ENCODE measurements at places on chromosomes 7 and 10. TPM values are rescaled to one million over a fixed set of nuclear protein-coding genes. Genes with fewer than 3 reads are reported as not detected.
A peak's percentile ranks its signal among the peaks of the same experiment; 100 is the strongest.

- DNase-seq, result no peak
Observed at GRCh38 chr10:6002809-6003510, 25.6 kb upstream of the IL15RA start.

DNA sequence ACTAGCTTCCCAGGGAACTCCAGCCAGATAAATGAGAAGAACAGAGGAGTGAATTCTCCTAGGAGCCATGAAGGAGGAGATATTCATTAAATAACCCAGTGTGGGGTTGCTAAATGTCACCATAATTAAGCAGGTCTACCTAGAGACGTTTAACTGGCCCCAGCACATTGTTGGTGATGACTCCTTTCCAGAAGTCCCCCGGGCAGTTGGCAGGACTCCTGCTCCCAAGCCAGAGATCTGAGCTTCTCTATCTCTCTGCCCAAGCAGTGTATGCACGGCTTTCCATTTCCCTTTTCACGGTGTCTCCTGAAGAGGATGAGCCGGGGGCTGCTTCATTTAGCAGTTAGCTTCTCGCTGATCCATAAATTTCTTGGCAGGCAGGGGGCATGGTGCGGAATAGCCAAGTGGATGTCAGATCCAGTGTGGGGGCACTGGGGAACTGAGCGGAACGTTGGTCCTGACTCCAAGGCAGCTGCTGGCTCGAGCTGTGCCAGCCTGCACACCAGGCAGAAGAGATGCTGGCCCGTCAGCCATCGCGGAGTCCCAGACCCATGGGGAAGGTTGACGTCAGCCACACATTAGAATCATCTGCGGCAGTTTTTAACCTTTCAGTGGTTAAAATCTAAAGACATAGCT is 142.0 kb upstream of the NPY start:
- no peak for DNase-seq

Gene SFTPA1
- total RNA-seq, result not detected

DNA sequence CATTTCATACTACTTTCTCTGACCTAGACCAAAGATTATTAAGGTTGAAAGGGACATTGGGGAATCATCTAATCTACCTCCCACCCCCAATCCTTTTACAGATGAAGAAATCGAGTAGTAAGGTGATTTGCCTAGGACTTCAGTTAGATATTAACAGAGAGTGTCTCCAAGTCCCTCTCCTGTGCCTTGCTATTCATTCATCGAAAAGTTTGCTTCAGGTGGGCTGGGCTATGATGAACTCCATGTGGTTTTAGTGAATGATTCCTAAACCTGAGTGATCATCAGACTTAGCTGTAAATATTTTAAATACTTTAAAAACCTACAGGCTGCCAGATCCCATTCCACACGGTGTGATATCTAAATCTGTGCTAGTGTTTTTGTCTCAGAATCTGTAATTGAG is 259.4 kb upstream of the SORCS1 start:
- peak; percentile 54 for DNase-seq

DNA sequence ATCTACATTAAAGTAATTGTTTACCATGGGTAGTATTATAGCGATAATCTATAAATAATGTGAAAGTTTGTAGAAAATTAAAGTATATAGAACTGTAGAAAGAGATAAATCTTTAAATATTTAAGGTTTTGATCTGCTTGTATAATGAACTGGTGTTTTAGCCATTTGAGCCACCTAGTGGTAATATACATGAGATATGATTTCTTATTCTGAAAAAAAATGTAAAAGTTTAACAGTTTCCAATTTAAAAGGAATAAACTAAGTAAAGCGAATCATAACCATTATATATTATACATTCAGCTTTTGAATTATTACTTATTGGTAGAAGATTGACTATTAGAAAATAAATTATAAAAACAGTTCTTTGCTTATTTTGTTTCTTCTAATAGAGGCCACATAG is 91.2 kb downstream of the OTUD1 start:
- DNase-seq, result no peak

- no peak for DNase-seq
Observed at GRCh38 chr7:51128545-51129435, 187.8 kb downstream of the COBL start.

- no peak for DNase-seq
Observed at GRCh38 chr10:108673741-108674140, 1249.6 kb downstream of the XPNPEP1 start.

DNA sequence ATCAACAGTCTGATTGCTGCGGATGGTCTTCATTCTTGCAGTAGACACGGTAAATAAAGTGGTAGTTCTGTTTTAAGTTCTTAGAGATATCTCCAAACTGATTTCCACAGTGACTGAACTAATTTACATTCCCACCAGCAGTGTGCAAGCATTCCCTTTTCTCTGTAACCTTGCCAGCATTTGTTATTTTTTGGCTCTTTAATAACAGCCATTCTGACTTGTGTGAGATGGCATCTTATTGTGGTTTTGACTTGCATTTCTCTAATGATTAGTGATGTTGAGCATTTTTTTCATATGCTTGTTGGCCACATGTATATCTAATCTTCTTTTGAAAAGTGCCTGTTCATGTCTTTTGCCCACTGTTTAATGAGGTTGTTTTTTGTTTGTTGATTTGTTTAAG is 30.2 kb upstream of the CXCL12 start:
- DNase-seq, result no peak

DNA sequence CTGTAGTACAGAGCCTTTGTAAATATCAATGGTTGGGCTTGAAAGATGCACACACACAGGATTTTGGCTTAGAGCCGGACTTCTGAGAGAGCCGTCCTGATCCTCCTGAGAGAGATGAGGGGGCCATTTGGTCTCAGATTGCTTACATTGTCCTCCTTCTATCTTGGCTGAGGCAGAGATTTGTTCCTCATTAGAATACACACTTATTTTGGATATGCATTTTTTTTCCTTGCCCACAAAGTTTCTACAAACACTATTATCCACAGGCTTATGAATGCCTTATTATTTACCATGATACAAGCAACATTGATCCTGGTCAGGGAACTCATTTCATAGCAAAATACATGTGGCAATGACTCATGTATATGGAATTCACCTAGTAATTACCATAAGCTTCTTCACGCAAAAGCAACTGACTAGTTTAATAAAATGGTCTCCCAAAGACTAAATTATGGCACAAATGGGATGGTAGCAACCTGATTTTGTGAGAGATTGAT is 175.3 kb downstream of the MDFIC start:
- no peak for DNase-seq

DNA sequence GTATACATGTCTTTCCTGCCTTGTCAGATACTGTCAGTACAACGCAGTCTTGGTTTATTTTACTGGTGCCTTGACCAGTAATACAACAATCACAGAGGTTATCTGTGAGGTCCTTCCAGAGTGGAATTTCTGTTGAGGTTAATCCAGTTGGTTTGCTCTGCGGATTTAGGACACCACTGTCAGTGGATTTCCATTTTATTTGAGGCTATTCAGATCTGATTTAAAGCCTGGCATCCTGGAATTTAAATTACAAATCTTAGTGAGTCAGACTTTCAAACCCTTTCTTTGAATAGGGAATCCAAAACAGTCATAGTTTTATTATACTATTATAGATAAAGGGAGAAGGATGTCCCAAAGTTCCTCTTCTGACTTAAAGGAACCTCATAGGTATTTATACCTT is 40.5 kb downstream of the ANLN start:
- no peak for DNase-seq

GRCh38 chr10:61400524-61400923 is 52.7 kb downstream of the TMEM26 start:
- no peak for DNase-seq

- DNase-seq, result no peak
Observed at GRCh38 chr7:71604818-71605414, 473.0 kb downstream of the GALNT17 start.

DNA sequence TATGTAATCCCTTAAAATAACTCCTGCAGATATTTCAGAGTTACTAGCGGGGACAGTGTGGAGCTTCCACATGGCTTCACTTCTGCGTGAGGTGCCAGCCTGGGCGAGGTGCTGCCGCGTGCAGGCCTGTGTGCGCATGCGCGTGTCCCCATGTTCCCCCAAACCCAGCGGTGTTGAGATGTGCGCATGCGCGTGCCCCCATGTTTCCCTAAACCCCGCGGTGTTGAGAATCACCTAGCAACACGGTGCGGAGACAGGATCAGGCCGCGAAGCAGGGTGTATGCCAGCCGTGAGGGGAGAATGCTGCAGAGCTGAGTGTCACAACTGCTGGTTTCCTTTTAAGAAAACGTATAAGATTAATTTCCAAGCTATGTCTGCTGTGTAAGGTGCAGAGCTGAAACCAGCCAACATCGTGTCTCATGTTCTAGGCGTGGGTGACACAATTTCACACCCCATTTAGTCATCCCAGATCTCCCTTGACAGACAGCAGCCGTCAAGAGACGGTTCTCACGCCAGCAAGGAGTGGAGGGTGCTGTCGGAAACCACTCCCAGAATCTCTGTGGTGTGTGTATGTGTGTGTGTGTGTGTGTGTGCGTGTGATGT is 71.9 kb upstream of the ADARB2 start:
- DNase-seq, result no peak

DNA sequence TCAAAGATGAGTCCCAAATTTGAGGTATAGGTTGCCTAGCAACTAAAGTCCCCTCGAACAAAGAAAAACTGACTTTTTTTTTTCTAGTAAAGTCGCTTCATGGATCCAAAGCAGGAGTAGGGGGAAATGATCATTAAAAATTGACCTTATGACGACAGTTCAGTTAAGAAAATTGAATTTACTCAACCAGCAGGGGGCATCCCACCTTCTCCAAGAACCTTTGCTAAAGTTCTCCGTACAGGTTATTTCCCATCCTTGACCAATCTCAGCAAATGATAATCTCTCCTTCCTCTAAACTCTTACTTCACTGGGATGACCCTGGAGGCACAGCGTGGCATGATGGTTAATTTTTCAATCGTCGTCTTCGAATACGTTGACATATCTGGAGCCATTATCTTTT is 228.3 kb downstream of the CALN1 start:
- no peak for DNase-seq

GRCh38 chr10:59018977-59019376 is 157.5 kb upstream of the PHYHIPL start:
- no peak for DNase-seq

DNA sequence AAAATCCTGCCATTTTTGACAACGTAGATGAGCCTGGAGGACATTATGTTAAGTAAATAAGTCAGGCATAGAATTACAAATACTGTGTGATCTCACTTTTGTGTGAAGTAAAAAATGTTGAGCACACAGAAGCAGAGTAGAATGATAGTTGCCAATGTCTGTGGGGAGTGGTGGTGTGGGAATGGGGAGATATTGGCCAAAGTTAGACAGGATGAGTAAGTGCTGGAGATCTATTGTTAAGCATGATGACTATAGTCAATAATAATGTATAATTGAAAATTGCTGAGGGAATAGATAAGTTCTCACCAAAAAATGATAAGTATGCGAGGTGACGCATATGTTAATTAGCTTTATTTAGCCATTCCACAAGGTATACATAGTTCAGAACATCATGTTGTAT is 92.0 kb downstream of the GPR85 start:
- no peak for DNase-seq

Gene TUBB8
- 0.29 TPM for total RNA-seq

DNA sequence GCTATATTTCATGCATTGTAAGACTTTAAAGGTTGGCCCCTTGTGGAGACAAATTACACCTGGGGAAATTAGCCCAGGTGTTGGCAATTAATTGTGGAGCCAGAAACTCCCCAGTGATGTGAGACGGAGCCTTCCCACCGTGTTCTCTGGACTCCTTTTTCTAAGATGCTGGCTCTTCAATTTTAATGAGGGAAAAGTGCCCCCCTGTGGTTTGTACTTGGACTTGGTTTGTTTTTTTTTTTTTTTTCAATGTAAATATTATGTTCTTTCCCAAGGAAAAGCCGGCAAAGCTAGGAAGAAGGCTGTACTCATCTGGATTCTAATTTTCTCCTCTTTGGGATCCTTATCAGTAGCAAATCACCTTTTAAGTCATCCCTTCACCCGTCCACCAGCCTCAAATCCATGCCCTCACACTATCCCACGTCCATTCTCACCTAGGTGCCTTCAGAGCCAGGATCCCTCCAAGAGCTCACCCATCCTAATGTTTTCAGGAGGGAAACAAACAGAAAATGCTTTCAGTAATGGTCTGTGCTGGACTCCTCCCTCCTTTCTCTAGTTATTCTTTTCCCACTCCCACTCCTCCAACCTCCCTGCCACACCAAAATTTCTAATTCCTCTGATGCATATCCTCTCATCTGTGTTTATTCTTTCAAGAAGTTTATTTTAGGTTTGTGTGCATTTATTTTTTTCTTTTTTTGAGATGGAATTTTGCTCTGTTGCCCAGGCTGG is 20.4 kb upstream of the ST8SIA6 start:
- DNase-seq, result no peak

- DNase-seq, result no peak
Observed at GRCh38 chr10:83678850-83679249, 460.5 kb upstream of the GHITM start.

Gene PNLIPRP1
- not detected for total RNA-seq

Gene PIK3AP1
- total RNA-seq, result 4.2 TPM

- no peak for DNase-seq
Observed at GRCh38 chr7:49020145-49020544, 95.8 kb downstream of the CDC14C start.

DNA sequence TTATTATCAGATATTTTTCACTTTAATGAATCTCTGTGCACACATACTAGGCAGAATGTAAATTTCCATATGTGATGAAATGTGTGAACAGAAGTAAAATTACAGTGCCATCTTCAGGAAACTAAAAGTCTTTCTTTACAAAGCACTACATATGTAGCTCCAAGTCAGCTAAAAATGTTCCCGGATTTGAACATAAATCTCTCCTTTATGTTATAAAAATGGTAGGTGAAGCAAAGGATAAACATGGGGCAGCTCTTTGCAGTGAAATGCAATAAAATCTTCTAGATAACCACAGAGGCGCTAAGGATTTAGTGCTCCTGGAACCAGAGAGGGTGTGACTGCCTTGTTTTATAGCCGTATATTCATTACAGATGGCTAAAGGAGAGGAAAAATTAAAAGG is 104.9 kb upstream of the C7orf33 start:
- no peak for DNase-seq

DNA sequence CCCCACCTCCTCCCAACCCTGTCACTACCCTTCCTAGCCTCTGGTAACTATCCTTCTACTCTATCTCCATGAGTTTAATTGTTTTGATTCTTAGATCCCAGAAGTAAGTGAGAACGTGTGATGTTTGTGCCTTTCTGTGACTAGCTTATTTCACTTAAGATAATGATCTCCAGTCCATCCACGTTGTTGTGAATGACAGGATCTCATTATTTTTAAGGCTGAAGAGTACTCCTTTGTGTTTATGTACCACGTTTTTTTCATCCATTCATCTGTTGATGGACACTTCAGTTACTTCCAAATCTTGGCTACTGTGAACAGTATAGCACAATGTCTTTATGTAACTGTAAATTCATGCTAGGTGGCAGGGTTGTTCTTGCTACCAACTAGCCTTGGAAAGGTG is 461.6 kb downstream of the PLXDC2 start:
- DNase-seq, result no peak
